IMR-90 (cell line): ENCODE measurements at places on chromosomes 7 and 10. TPM values are rescaled to one million over a fixed set of nuclear protein-coding genes. Genes with fewer than 3 reads are reported as not detected.

DNA sequence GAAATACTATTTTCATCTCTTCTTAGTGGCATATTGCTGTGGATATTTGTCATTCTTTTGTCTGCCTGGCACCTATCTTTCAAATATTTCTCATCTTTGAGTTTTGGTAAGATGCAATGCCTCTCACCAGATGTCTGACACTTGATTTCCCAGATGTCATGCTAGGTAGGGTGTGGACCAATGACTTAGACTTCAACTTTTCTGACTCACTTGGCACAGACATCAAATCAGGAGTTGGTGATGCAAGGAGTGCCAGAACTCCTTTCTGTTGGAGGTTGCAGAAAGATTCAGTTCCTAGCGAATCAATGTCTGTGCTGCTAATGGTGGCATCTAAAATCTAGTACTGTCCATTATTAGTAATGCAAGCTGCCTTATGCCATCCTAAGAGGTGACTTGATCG, 216.9 kb upstream of the FERD3L start:
- peak; percentile 56 for DNase-seq

DNA sequence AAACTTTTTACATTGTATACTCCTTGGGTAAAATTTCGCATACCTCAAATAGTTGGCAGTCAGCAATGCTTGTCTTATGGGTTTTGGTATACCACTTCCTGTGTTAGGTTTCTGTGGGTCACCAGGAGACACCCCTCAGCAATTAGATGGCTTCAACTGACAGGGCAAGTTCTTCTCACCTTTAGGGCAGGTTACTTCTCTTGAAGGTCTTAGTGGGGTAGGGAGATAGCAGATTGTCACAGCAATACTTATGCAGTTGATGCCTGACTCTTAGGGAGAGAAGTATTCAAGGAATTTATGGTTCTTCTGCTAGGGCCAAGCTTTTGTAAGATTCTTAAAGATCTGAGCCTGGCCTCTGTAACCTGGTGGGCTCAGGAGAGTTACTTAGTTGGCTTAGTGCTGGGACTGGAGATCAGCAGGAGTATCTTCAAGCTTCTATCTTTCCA, 42.9 kb downstream of the MKLN1 start:
- peak; percentile 66 for DNase-seq

GRCh38 chr7:3712841-3713240, 411.8 kb downstream of the SDK1 start:
- no peak for DNase-seq

DNA sequence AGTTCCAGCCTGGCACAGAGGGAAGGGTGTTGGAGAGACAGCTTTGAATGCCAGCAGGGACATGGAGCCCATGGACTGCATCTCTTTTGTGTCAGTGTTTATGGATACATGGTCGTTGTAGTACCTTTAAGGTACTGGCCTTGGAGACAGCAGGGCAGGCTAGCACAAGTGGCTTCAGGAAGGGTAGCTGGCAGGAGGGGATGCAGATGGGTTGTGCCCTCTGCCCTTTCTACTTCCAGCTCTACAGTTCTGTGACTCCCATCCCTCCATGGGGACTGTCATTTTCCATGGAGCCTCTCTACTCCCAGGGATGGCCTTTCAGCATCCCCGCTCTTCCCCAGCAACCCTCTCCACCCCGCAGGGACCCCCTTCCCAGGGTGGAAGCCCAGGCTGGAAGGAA, 25.1 kb downstream of the POLL start:
- DNase-seq = no peak

GRCh38 chr7:94135180-94135579, 131.0 kb upstream of the BET1 start:
- peak; percentile 51 for DNase-seq

MSMB gene
- total RNA-seq = not detected in 2 replicates

NPSR1 gene
- not detected in 2 replicates for total RNA-seq

LRRTM3 gene
- total RNA-seq = under 0.01 TPM in 1 of 2 replicates, not detected in the other
